ENCODE measurements at places on chromosomes 6 and 20.

GRCh38 chr6:170271771-170272314 is 19.0 kb downstream of the DLL1 start:
- DNase-seq = no peak

DNA sequence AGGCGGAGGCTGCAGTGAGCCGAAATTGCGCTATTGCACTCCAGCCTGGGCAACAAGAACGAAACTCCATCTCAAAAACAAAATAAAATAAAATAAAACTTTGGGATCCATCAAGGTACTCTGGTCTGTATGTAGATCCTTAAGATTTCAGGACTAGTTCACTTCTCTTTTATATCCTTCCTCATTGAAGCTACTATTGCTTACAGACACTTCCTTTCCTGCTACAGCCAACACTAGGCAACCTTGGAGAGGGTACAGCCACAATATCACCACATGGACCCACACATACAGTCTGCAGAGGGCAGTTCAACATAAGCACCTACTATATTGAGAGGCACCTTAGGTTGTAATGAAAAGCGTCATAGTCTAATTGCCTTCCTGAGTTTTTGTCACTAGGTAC is 113.3 kb downstream of the ATXN1 start:
- no peak for DNase-seq

DNA sequence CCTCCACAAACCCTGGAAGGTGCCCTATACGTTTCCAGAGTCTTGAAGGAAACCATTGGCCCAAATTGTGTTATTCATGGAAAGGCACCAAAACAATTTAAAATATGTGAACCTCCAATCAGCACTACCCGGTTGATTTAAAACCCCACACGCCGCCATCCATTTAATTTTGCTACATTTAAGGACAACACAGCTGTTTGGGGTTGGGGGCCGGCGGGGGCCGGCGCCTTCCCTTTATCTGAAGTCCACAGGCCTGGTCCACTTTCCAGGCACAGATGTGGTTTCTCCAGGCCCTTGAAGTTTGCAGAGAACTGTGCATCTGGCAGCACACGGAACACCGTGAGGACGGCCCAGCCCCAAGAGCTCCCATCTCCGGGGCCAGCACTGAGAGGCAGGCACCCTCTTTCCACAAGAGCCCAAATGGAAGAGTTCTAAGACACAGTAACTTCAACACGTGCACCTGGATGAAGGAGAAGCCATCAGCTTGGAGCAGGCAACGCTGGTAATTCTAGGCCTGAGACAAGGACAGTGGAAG is 16.8 kb upstream of the FRMD1 start:
- no peak for DNase-seq

DNA sequence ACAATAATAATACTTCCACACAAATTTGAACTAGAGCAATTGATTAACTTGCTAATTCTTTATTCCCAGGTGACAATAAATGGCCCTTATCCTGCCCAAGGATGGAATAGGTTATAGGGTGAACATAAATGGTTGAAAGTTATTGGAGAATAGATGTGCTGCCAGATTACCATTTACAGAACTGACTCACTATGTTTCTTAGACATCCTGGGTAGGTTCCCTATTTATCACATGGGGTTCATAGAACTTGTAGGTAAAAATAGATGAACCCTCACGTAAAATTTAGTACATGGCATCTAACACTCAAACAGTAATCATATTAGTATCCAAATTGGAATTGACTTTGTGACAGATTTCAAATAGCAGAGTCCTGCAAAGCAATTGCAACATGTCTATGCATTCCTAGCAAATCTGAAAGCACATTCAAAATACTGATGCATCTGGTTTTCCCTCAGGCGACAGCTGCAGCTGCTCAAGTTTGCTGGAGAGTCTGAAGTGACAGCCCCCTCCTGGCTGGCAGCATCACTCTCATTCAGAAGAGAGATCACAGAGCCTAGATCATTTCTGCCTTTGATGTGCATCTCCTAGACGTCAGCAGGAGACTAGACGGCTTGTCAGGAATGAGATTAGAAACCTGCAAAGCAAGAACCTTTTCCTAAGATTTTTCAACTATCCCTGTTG is 80.2 kb upstream of the RNF217 start:
- DNase-seq = no peak

DNA sequence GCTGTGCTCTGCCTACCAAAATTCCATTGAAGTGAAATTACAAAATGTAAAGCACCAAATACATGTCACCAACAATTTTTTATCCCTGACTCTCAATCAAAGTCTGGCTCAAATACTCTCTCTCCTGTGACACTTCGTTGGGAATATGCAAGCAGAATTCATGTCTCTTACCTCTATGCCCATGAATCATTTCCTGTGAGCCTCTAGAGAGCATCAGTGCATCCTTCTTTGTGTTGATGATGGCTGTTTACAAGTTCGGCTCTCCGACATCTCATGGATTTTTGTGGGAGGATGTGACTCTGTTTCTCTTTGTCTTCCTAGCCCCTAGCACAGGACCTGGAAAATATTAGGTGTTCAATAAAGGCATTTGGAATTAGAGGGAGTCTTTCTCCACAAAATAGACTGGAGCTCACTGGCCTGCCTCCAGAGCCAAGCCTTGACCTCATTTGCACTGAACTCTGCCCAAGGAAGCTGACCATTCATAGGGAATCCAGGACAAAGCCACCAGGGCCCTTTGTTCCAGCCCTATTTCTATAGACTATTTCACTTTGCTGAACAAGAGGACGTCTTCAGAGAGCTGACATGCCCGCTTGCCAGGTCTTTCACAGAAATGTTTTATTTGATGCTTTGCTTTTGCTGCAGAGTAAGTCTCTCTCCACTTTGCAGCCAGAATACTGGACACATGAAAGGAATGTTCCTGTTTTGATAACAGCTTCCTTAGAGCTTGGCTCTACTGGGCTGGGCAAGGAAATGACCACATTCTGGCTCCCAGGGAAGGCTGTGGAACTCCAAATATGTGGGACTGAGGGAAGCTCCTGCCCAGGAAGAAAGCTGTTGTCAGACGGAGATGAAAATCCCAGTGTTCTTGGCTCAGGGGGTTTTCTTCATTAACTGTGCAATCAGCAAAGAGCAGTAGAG is 194.5 kb upstream of the CDYL start:
- DNase-seq = no peak

DNA sequence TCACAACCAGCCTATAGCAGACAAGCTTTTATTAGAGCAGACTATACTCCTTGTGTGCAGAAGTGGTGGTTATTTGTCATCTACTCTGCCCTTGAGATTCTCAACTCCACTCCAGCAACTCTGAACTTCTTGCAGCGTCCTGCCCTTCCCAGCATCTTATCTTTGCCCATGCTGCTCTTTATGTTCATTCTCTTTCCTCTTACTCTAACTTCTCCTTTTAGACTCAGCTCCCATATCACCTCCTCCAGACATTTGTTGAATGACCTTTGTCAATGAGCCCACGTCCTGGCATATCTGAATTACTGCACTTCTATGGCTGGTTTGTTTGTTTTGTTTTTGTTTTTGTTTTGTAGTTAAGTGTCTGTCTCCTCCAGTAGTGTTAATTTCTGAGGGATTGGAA is 81.2 kb downstream of the KCNQ5 start:
- DNase-seq = no peak

DNA sequence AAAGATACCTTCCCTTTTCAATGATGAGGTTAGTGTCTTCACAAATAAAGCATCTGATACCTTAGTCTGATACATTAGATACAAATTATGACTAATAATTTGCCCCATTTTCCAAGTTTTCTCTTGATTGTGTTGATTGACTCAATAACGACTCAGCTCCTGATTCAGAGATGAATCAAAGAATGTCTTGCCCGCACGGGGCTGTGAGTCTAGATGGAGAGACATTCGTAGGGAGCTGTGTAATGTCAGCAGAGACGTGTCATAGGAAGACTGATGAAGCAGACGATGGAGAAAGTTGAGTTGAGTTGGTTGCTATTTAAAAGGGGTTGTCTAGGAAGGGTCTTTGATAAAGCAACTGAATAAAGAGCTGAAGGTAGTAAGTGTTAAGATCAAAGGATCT is 78.2 kb downstream of the TSHZ2 start:
- DNase-seq = no peak

Data from caudate nucleus (tissue), 63 donors.